ENCODE measurements at places on chromosomes 1 and 21.

DNA sequence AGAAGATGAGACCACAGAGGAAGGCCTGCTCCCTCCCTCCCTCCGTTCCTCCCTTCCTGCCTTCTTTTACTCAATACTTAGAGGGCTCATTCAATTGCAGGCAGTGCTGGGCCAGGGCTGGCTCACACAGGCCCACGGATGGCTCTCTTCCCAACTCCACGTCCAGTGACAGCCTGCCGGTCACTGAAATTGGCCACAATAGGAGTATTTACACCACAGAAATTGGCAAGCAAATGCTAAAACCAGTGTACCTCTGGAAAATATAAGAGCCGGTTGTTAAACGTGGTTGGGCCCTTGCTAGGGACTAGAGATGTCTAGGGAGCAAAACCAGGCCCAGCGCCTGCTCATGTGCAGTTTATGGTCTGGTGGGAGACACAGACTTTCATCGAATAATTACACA, 72.4 kb upstream of the TMEM51 start:
- DNase-seq: no peak

DNA sequence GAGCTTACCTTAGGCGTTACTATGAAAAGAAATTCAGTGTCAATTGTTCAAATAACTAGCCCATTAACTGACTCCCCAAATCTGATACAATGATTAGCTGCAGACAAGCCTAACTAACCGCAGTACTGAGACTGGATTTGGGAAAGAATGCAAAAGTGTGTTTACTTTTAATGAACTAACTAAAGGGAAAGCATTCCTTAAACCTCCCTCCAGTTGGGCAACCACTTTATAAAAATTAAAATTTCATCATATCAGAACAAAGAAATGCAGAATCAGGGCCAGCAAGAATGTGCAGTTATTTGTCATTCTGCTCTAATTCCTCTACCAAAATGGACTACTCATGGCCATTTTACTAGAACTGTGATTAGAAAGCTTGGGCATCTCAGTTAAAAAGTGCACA, 11.7 kb upstream of the NR5A2 start:
- no peak for DNase-seq

GRCh38 chr21:20971296-20971921, 26.8 kb upstream of the NCAM2 start:
- DNase-seq: peak; percentile 69

DNA sequence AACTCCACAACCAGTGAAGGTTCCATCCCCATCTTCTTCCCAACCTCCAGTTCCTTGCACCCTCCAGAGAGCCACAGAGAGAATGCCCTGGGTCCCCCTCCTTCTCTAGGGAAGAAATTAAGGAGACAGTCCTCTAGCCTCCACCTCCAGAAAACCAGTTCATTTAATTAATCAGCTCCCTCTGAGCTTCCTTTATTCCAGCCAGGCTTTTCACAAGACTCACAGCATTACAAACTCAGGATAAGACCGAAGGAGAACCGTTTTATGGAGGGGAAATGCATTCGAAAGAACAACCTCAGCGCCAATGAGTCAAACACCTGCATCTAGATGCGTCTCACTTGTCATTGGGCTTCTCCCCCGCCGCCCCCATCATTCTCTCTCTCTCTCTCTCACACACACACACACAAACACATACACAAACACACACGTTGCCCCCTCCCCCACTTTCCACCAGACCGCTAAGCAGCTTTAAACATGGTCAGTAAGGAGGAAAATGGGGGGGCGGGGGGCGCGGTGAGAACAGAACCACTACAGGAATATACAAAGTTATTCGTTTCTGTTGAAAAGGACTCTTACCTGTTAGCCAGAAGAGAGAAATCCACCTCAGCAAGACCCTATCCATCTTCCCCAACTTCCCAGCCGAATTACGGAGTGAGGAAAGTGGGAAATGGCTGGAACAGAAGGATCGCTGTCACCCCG, 544 bp downstream of the ILDR2 start:
- DNase-seq: no peak

Data from suppressor macrophage (primary cell).